ENCODE measurements at places on chromosomes 7 and 10.

- DNase-seq = no peak
These were observed 111.1 kb downstream of the LHPP start for GRCh38 chr10:124572751-124573150.

GRCh38 chr10:86872757-86873156, 84.7 kb downstream of the MMRN2 start:
- DNase-seq = no peak

GRCh38 chr7:43385856-43386255, 197.1 kb upstream of the STK17A start:
- DNase-seq = no peak

DNA sequence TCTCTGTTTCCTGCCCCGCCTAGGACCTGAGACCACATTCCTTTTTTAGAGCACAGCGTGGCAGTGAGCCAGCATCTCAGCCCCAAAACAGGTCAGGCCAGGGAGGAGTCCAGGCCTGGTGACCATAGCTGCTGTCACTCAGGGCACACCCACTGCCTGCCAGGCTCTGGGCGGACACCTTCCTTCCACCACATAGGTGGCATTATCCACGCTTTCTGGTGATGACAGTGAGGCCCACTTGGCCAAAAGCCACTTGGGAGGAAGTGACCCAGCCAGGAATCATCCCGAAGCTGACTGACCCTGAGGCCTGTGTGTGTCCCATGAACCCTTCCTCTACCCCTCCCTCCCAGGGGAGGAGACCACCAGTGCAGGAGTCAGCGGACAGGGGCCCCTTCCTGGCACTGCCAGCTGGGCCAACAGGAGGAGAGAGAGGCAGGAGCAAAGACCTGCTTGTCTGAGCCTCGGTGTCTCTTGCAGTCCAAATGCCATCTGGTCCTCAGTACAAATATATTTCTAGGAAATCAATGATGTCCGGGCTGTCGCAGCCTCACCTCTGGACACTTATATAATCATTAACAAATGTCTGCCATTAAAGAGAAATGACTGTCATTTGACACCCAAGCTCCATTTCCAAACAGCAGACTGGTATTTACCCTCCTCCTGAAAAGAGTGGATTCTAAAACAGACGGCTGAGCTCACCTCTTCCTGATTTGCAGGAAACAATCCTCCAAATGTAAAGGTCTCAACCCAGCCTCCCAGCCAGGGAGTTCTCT, 63.0 kb downstream of the ABRAXAS2 start:
- DNase-seq = no peak

DNA sequence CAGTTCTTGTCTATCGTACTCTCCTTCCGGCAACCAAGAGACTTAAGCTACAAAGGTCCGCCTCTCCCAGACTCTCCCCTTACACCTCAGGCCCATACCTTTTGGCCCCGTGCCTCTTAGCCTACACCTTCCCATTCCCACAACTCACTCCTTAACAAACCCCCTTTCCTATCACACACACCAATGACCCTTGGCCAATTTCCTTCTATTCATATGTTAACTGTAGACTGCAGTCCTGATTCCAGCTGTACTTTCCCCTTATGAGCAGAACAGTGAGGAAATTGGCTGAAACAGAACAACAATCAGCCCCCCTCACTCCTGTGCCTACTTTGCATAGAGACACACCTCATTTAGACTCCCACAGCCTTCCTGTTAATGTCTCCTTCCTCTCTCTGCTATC, 1.4 kb upstream of the TMEM139 start:
- no peak for DNase-seq

GRCh38 chr7:76133164-76133775, 68.4 kb upstream of the SRRM3 start:
- no peak for DNase-seq

DNA sequence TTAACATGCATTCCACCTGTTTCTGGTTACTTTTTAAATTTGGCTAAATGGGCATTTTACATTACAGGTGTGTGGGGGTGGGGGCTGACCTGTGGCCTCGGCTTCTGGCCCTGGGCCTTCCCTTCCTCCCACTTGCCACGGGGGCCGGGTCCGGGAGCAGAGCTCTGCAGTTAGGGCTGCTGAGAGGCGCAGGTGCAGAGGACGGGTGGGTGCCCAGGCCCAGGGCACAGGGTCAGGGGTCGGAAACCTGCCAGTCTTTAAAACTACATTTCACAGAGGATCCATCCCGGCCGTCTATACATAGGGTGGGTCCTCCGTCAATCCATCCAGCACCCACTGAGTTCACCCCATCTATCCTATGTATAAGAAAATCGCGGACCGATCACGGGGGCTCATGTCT, 106.5 kb upstream of the INSIG1 start:
- DNase-seq = no peak

DNA sequence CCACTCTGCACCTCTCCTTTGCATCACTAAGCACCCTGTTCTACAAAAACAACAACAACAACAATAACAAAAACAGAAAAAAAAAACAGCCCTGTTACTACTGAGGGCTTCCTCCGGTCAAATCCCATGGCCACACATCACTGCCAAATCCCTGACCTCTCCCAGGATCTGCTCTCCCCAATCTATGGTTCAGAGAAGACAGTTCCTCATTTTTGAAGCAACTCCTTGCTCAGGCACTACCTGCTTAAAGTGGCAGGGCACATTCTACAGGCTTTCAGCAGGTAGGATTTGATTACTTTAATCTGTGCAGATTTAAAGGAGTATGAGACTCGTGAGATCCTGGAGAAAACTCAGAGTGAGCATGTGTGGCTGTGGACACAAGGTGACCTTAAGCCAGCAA, 46.9 kb downstream of the PIK3CG start:
- DNase-seq = no peak

GRCh38 chr7:143385891-143386781, 5.0 kb downstream of the ZYX start:
- no peak for DNase-seq

DNA sequence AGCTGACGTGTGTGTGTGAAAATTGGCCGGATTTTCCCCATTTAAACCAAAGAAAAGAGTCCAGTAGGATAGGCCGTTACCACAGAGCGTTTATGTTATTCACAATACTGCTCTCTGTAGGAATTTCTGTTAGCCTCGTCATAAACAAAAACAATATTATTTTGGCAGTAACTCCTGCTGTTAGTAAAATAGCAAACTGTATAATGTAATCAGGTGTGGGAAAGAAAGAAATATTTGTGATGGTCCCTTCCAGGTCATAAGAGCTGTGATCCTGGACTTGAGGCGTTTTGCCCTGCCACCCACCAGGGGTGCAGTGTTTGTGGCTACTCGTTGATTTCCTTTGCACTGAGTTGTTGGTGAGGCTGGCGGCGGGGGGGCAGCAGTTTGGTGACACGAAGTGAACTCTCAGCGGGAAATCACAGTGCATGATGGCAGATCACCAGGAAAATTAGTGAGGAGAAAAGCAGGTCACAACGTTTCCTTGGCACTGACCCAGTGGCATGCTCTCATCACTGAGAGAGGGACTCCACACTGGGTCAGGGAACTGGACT, 2.8 kb downstream of the EEPD1 start:
- DNase-seq = no peak

GRCh38 chr10:69863580-69863979, 61.9 kb downstream of the COL13A1 start:
- DNase-seq = no peak

GRCh38 chr10:50576245-50576815, 47.4 kb downstream of the SGMS1 start:
- DNase-seq = no peak

- DNase-seq = no peak
These were observed 26.2 kb downstream of the CCDC3 start for GRCh38 chr10:12975266-12975665.

DNA sequence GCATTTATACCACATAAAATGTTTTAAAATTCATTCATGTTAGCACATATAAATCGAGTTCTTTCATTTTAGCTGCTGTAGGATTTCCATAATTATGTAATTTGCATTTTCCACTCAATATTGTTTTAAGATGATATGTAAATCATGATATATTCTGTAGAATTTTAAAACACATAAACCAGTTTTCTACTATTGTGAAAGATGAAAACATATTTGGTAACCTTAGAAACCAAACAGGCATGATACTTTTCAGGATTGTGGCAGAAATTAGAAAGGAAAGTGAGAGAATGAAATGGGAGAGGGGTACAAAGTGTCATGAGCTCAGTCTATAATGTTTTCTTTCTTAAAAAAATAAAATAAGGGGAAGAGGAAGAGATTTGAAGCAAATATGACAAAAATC, 269.3 kb downstream of the PPP1R3A start:
- no peak for DNase-seq

DNA sequence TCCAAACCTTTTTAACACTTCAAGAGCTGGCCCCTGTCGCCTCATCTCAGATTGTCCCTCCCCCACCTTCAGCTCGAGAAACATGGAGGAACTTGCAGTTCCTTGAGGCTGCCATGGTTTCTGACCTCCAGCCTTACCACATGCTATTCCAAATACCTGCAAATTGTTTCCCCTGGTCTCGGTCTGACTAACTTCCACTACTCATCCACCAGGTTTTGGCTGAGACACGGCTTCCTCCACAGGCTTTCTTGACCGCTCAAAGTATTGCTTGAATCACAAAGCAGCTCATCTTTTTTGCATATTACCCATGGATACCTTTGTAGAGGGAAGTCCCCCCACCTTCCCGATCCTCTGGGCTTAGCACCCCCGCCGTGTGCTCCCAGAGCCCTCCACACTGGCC, 5.2 kb upstream of the SAMD8 start:
- DNase-seq = no peak

- DNase-seq = no peak
These were observed 21.3 kb upstream of the AMZ1 start for GRCh38 chr7:2666588-2667250.

DNA sequence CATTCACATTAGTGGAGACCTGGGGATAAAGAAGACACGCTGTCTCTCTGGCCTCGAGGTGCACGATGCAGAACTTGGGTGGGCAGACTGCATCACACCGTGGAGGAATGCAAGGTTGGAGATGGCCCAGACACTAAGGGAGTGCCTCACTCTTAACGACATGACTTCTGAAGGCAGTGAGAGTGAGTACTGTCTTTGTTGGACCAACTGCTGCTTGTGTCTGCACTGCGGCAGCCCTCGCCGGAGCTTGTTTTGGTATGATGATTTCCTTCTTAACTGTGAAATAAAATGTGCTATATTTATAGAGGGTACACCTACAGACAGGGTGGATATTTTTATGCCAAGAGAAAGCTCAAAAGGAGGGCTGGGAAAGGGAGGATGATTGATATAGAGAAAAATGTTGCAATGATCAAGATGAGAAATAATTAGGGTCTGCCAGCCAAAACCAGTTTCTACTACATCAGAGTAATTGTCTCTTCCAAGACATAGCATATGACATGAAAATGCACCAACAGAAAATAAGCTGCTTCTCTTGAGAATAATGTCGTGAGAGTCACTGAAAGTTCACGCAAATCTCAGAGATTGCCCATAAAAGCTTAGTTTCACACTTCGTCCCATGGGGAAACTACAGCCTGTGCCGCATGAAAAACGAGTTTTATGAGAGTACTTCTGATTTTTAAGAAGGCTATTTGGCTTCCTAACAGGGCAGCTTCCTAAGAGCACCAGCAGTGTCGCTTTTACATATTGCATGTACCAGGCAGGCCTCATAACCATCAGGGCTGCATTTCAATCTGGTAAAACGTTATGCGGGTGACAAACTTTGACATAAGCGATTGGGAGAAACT, 127.1 kb downstream of the TAX1BP1 start:
- no peak for DNase-seq

- DNase-seq = no peak
These were observed 286.2 kb downstream of the TCERG1L start for GRCh38 chr10:131025333-131025732.

GRCh38 chr10:100396605-100397004, 49.6 kb downstream of the SCD start:
- no peak for DNase-seq

DNA sequence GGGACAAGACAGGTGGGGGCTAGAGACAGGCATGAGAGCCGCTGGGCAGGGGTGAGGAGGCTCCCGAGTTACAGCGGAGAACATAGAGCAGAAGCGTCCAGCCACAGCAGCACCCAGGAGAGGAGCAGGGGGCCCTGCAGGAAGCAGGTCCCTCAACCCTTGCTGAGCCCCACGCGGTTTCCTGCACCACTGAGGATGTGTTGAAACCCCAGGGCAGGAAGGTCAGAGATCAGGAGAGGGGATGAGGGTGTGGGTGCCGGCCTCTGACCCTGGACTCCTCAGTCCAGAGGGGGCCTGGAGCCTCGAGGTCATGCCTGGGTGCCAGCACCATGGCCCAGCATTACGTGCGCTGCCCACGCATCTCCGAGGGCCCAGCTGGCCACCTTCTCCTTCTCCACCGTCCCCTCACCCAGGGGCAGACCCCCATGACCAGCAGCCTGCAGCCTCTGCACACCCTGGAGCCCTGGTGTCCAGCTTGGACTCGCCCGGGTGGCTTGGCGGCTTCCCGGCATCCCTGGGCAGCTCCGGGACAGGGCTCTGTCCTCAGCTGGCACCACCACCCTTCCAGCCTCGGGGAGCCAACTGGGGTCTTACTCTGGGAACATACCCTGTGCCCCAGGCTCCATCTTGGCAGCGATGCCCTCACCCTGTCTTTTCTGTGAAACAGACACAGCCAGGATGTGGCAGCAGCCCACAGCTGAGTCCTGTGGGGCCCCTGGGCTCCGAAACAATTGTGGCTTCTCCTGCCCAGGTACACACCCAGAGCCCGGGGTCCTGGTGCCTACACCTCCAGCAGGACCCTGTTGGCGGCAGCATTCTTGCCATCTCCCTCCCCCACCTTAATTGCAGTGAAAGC, 52.0 kb downstream of the STK32C start:
- DNase-seq = no peak

GRCh38 chr7:26180792-26181198, 19.8 kb downstream of the HNRNPA2B1 start:
- no peak for DNase-seq

DNA sequence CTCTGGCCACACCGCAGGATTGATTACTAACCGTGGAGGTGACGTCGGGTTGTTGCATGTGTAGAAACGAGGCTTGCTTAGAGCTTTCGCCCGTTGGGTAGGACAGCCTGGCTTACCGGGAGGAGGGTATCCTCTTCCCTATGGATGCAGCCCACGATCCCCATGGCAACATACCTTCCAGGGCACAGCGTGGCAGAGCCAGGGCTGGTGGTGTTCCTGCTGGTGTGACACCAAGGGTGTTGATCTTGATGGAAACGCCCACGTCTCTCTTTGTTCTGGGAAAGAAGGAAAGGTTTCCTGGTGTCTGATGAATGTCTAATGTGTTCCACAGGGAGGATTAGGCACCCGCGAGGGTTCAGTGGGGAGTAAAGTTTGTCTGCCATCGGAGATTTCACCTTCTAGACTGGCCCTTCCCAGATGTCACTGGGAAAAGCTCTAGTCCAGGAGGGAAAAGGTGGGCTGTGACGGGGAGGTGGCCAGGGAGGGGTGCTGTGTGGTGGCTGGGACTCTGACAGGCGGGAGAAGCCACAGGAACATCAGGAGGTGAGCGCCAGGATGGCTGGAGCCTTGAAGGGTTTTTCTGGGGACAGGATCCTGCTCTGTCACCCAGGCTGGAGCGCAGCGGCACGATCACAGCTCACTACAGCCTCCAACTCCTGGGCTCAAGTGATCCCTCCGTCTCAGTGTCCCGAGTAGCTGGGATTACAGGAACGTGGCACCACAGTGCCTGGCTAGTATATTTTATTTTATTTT, 102.1 kb downstream of the CUX1 start:
- DNase-seq = no peak

GRCh38 chr10:89392974-89393373, 551 bp downstream of the IFIT1 start:
- no peak for DNase-seq

- no peak for DNase-seq
These were observed 30.5 kb upstream of the ZC3HAV1L start for GRCh38 chr7:139066315-139066714.

Measured in stimulated activated CD8-positive, alpha-beta memory T cell treated with anti-CD3 and anti-CD28 coated beads, Interleukin-15, amount 100 ng/mL, for 4 hours (primary cell).